SJSA1 (cell line): ENCODE measurements at places on chromosomes 1 and 21. TPM values are rescaled to one million over a fixed set of nuclear protein-coding genes. Genes with fewer than 3 reads are reported as not detected.

GRCh38 chr1:13892671-13893325 lies 192.8 kb downstream of the PRDM2 start:
- DNase-seq: no peak

DNA sequence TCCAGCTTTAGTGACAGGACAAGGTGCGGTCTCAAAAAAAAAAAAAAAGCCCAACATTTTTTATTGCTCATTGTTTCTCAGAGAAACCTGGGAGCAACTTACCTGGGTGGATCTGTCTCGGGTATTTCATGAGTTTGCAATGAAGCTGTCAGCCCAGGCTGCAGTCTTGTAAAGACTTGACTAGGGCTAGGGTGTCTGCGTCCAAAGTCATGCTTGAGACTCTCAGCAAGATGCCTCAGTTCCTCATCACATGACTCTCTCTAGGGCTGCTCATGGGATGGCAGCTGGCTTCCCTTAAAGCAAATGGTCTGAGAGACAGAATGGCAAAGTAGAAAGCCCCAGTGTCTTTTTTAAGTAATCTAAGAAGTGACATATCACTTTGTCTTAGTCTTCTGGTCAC lies 8.1 kb downstream of the GABPA start:
- no peak for DNase-seq

- no peak for DNase-seq
Observed at GRCh38 chr1:218346391-218347204, 1.5 kb downstream of the TGFB2 start.

DNA sequence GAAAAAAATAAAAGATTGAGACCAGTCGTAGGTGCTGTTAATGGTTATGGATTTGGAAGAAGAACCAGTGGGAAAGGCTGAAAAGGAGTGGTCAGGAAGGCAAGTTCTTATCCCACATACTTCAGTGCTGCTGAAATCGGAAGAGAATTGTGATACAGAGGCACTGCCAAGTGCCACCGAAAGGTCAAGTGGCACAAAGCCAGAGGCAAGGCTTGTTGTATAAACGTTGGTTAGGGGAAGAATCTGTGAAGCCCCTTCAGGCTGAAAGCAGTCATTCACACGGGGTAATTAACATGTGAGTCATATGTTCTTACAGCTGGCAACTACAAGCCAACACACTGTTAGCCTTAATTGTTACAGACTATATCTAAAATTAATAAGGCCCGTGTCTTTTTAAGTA lies 48.8 kb downstream of the ZBTB40 start:
- DNase-seq: peak; percentile 81

DNA sequence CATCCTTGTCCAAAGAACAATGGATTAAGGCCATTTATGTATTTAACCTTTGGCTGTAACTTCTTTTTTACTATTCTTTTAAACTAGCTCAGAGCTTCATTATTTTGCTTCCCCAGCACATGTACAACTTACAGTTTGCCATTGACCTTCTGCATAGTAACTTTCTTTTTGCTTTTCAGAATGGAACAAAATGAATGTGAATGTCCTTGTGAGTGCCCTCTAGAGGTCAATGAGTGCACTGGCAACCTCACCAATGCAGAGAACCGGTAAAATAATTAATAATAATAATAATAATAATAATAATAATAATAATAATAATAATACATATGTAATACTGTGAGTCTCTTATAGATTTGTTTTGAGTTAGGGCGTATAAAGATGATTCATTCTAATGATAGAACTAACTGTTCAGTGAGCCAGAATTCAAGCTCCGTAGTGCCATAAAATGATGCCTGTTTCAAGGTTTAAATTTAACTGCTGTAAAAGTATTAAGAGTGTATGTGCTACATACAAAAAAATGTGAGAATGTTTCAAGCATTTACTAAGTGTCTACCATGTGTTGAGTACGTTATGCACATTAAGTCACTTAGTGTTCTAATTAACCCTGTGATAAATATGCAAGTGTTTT lies 69.0 kb upstream of the RAVER2 start:
- DNase-seq: no peak

The CFAP45 gene
- 0.61 TPM in 1 of 2 replicates, not detected in the other for total RNA-seq

The C1orf141 gene
- total RNA-seq: not detected in 2 replicates

The FABP3 gene
- 0.24 TPM in 1 of 2 replicates, not detected in the other for total RNA-seq

The OR2L3 gene
- not detected in 2 replicates for total RNA-seq

The MYCL gene
- total RNA-seq: 5.3 and 8.1 TPM in 2 replicates

- DNase-seq: no peak
Observed at GRCh38 chr1:53507116-53507820, 48.1 kb downstream of the DMRTB1 start.

The PCBP3 gene
- total RNA-seq: 15.2 and 29.4 TPM in 2 replicates

DNA sequence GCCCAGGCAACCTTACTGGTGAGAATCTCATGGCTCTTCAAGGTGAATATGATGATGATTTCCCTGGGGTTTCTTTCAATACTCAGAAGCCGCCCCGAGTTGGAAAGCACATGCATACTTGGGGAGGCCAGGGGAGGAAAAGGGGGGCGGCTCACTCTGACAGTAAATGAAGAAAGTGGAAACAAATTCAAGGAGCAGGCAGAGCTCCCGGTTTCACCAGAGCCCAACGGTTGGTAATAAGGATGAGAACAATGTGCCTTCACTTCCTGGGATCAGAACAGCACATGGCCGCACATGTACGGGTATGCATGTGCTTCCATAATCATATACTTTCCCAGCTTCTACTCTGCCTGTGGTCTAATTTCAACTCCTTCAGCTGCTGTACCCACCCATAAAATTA lies 3.8 kb upstream of the ARHGEF2 start:
- DNase-seq: no peak

- no peak for DNase-seq
Observed at GRCh38 chr1:214004014-214004413, 16.2 kb downstream of the PROX1 start.

DNA sequence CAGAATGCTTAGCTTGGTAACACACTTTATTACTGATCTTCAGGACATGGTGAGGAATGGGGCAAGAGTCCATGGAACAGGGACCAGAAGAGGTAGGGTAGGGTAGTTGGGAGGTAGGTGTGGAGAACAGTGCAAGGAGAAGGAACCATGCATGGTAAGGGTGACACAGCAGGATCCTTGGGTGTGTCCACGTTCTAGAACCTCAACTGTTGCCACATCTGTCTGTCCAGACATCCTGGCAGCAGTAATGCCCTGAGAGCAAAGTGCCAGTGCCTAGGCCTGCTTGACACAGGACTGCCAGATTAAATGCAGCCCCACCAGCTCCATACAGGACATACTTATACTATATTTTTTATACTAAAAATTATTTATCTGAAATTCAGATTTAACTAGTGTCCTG lies 13.9 kb downstream of the DMAP1 start:
- no peak for DNase-seq

The CTH gene
- total RNA-seq: 2.2 and 2.8 TPM in 2 replicates

The S100A9 gene
- total RNA-seq: not detected in 2 replicates

The TTC4 gene
- total RNA-seq: 35.4 and 38.6 TPM in 2 replicates

DNA sequence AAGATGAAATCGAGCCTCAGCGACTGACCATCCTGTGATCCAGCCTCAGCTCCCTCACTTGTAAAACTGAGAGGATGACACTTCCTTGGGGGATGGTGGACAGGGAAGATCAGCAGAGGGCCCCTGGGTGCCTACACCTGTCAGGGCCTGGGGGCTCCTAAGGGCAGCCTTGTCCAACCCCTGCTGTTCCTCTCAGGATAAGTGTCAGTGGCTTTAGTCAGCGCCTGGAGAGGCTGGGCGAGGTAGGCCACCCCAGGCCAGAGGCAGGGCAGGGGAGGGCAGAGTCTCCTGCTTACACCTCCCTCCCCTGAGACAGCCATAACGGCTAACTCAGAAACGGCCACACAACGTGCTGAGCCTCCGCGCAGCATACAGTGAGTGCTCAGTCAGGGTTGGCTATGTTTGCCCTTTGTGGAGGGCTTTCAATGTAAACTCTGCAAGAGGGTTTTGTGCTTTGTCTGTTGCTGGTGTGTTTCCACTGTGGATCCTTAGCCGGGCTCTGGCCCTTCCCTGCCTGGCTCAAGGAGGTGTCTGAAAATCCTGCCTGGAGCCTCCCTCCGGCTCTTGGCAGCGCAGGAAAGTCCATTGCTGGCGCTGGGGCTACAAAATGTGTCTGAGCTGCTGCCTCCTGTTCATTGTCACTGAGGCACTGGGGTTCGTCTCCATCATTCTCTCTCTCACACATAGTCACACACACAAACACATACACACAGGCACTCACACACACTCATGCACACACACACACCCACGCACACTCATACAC lies 588.4 kb downstream of the PTPRU start:
- DNase-seq: no peak

- DNase-seq: no peak
Observed at GRCh38 chr1:27517907-27518718, 28.1 kb upstream of the WASF2 start.

The CAMSAP2 gene
- 19.8 and 35.1 TPM in 2 replicates for total RNA-seq

DNA sequence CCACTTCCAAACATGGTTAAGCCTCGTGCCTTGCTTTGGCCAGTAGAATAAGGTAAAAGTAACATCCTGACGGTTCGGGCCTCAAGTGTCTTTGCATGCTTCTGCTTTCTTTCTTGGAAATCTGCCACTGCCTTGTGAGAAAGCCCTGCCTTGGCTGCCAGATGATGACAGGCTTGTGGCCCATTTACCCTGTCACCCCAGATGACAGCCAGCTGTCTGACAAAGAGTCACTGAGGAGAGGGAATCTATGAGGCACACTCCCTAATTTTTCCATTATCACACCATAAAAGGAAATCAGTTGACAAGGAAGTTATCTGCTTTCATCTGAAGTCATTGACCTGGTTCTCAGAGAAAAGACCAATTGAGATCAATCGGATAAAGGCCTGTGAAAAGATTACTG lies 199.8 kb downstream of the USH2A start:
- DNase-seq: no peak

The LRIG2 gene
- 7.2 and 17.8 TPM in 2 replicates for total RNA-seq

GRCh38 chr1:164773102-164773501 lies 214.1 kb downstream of the PBX1 start:
- DNase-seq: no peak

GRCh38 chr1:201332021-201332420 lies 45.5 kb downstream of the TNNT2 start:
- DNase-seq: no peak

GRCh38 chr1:46606255-46606965 lies 2.3 kb upstream of the MKNK1 start:
- DNase-seq: no peak

DNA sequence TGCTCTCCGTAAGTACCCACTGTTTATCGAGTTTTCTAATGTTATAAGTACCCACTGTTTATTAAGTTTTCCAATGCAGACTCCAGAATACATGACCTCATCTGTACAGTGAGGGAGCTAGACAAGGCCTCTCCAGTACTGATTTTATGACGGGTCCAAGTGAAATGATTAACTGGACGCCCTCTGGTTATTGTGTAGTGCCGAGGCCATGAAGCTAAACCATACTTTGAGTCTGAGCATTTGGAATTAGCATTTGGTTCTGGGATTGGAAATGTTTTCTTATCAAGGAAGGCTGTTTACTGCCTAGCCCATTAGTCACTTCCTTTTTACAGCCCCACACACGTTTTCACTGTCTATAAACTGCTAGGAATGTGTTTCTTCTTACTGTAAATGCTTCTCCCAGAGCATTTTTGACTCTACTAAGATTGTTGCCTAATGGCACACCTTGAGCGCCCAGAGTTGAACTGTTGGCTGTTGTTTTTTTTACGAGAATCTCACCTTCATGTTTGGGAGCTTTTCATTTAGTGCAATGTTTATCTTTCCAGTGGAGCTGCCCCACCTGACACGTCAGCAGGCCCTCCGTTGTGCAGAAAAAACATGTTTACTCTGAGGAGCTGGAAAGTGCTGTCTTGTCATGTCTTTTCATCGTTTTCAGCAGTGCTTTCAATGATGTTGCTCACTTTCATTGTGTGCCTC lies 26.9 kb downstream of the SPATA46 start:
- DNase-seq: peak; percentile 91

- no peak for DNase-seq
Observed at GRCh38 chr1:182515556-182515955, 65.6 kb downstream of the RGSL1 start.

DNA sequence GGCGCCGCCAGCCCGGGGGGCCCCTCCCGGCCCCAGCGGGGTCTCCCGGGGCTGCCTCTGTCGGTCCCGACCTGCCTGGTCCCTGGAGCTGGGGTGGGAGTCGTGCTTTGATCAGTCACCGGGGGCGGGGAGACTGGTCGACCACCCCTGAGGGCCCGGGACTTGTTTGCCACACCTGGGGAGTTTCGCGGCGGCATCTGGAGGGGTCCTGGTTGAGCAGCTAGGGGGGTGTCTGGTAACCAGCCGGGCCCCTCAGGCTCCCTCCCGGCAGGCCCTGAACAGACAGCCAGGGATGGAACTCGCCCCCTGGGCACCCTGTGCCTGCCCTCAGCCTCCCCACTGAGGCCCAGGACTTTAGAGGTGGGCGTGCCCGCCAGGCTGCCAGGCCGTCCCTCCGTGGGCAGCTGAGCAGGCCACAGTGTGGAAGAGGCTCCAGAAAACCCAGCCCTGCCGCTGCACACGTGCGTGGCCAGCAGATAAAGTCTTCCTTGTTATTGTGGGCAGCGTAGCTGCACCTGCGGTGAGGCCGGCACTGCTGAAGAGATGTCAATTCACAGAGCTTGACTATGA lies 13.3 kb upstream of the SAMD11 start:
- peak; percentile 44 for DNase-seq

The FAM151A gene
- not detected in 2 replicates for total RNA-seq

DNA sequence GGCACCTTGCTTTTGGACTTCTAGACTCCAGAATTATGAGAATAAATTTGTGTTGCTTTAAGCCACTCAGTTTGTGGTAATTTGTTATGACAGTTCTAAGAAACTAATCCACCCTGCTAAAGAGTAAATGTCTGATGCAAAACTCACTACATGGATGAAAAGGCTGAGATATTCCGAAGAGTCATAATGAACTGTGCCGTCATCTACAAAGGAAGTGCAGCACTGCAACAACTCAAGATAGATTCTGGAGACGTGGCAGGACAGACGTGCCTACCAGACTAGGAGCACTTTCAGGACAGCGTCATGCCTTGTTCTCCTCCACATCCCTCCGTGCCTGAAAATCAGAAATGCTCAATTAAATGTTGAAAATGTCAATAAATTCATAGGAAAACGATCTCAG lies 24.4 kb upstream of the IRF2BP2 start:
- DNase-seq: no peak

The NBPF4 gene
- total RNA-seq: not detected in 2 replicates
